HT1080 (cell line): ENCODE measurements at places on chromosomes 3 and 15. TPM values are rescaled to one million over a fixed set of nuclear protein-coding genes. Genes with fewer than 3 reads are reported as not detected.

The CELSR3 gene
- total RNA-seq, result 3.5 and 3.8 TPM in 2 replicates

The SLC15A2 gene
- not detected in 2 replicates for total RNA-seq

The ADAMTS17 gene
- total RNA-seq, result 0.05 TPM in 1 of 2 replicates, not detected in the other

The CCR3 gene
- total RNA-seq, result not detected in 2 replicates

The RBP2 gene
- not detected in 2 replicates for total RNA-seq

The SH2D7 gene
- not detected in 2 replicates for total RNA-seq

DNA sequence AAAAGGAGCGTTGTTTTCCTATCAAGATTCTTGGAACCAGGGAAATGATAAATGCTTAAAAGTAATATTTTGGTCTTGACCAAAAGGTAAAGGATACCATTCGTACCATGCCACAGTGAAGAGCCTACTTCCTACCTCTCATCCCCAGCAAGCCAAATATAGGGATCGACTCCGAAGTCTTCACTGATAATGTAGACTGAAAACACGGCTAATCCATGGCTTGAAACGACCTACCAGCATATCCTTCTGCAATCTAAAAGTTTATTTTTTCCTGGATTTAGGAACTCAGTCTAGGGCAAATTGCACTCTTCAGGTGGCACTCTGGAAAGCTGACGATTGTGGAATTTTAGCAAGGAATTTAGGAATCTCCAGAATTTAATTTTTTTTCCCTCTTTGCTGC lies 1.9 kb upstream of the SEMA6D start:
- DNase-seq, result no peak

GRCh38 chr3:138448631-138449030 lies 14.2 kb downstream of the ESYT3 start:
- DNase-seq, result no peak

- no peak for DNase-seq
These were observed 112.5 kb downstream of the FOXB1 start for GRCh38 chr15:60116456-60117089.

DNA sequence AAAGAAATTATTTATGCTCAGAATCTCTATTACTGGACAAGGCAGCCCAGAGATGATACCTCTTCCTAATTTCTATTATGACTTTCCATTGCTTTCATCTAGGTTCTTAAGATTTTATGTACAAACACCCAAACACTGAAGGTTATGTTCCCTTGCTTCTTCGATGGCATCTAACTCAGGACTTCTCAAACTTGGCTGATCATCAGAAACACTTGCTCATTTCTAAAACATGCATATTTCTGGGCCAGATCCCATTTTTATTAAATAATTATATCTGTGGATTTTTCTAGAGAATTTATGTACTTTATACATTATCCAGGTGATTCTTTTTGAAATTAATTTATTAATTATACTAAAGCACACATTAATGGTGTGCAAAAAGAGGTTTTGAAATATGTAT lies 482.4 kb upstream of the NR2F2 start:
- no peak for DNase-seq

DNA sequence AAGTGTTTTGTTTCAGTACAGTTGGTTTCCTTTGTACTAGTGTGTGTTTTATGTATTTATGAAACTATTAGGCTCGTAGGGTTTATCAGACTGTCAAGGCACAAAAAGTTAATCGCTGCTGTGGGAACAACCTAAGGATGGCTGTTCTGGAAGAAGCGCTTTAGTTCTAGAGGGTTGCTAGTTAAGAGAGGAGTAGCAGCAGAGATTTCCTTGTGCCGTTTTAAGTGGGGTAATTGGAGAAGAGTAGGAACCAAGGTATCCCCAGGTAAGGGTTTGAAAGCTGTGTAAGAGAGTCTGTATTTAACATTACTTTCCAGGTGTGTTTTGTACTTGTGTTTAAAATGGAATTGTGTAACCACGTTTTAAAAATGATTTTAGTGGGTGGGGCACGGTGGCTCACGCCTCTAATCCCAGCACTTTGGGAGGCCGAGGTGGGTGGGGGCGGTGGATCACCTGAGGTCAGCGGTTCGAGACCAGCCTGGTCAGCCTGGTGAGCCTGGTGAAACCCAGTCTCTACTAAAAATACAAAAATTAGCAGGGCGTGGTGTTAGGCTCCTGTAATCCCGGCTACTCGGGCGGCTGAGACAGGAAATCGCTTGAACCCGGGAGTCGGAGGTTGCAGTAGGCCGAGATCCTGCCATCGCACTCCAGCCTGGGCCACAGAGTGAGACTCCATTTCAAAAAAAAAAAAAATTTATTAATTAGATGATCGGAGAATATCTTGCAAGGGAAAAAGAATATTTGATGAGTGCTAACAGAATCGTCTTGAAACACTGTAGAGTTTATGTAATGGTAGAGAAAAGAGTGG lies 2.6 kb downstream of the MORF4L1 start:
- no peak for DNase-seq

DNA sequence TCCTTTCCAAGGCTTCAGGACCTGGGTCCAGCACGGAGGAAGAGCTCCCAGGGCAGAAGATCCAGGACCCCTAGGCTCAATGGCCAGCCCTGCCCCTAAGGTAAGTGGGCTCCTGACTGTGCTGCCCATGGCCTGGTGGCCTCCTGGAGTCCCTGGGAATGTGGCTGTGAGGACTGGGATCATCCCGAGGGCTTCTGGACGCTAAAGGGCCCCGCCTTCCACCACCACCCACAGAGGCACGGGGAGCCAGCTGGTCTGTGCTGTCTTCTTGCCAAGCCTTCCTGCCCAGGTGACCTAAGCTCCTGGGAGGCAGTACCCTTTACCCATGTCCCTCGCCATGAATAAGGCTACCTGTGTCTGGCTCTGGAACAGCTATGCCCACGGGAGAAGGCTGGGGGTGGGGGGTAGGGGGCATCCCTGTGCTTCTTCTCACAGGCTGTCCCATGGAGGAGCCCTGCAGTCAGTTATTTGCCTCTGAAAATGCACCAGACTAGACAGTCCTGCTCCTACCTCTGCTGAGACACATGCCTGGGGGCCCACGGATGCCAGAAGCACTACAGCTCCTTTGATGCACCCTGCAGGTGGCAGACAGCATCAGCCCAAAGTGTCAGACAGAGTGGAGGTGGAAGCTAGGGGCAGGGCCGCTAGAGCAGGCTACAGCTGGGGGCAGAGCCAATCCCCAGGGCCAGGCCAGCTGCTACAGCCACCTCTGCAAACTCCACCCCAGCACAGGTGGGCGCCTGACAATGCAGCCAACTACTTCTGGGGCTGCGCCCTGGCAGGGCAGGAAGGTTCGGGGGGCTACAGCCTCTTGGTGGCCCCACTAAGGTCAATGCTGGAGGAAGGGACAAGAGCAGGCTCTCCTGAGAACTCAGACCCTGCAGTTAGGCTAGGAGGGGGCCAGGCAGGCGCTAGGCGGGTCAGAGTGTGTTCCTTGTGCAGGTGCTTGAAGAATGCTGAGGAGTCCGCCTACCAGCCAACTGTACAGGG lies 90.9 kb downstream of the SEC22A start:
- DNase-seq, result no peak

DNA sequence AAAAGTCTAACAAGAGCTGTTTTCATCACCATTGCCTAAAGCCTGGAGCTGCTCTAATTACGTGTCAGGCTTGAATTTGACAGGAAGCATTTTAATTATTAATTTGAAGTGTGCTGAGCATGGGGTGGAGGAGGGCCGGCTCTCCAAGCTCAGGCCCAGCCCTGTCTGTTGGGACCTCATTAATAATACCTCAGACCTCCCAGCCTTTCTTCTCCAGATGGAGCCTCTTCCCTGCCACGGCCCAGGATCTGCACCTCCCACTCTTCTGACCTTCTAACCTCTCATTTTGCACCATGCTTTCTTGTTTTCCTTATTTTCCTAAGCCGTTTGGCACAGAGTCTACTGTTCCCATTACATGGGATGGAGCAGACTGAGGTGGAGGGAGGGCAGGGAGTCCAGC lies 30.0 kb downstream of the INSYN1 start:
- no peak for DNase-seq

GRCh38 chr3:100257586-100257985 lies 3.2 kb upstream of the TBC1D23 start:
- peak; percentile 54 for DNase-seq

GRCh38 chr15:66734961-66735908 lies 33.2 kb downstream of the SMAD6 start:
- no peak for DNase-seq

GRCh38 chr3:39191111-39191510 lies 1.3 kb downstream of the XIRP1 start:
- DNase-seq, result no peak

GRCh38 chr3:40254891-40255290 lies 54.6 kb upstream of the EIF1B start:
- no peak for DNase-seq

GRCh38 chr3:179768080-179768479 lies 115.2 kb downstream of the USP13 start:
- peak; percentile 76 for DNase-seq

GRCh38 chr3:169661361-169662131 lies 2.0 kb downstream of the MECOM start:
- DNase-seq, result peak; percentile 28

DNA sequence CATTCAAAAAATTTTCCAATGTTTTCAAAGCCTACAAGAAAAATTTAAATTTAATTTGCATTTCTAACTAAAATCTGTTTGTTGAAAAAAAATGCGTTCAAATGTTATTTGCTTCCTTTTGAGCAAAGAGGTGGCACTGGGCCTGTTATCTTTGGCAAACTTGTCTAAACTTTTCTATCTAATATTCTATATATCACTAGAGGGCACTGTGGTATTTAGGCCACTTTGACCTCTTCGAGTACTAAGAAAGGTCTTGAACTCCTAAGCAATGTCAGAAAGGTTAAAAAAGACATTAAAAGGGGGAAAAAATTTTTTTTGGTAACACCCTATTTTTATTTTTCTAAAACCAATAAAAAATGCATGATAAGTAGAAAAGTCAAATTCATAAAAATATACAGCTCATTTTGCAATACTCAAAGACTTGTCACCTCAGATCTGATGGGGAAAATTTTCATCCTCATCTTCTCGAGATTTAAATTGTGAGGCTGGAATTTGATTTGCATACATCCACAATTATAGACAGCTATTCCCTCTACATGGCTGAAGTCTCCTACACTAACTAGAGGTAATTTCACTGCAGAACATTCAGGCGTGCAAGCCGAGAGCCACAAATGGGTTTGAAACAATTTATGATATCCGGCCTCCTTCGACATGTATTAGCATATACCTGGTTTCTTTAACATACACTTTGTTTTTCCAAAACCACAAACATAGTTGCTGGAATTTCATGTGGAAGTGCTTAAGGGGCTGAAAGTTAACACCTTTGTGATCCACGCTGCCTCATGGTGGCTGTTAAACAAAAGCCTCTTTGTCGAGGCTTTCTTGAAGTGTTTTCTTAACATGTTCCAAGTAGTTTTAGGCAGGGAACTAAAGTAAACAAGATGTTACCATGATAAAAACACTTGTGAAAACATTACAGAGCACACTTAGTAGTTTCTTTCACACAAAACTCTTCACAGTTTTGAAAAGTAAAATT lies 576.4 kb downstream of the FOXP1 start:
- DNase-seq, result peak; percentile 50
